ENCODE measurements at places on chromosomes 3 and 15.

DNA sequence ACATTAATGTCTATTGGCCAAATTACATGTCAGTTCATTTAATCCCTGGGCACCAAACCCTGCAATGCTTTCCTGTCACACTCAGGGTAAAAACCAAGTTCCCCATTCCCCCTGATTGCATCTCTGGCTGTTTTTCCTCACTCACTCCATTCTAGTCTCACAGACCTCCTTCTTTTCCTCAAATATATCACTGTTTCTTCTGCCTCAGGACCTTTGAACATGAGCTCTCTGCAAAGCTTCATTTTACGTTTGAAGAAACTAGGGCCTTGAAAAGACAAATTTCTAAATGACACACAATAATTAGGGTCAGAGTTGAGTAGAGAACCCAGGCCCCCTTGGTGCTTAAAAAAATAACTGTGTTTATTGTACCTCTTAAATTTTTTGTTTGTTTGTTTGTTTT is 230.6 kb downstream of the THRB start:
- no peak for DNase-seq

GRCh38 chr3:139941580-139941979 is 6.6 kb downstream of the CLSTN2 start:
- no peak for DNase-seq

DNA sequence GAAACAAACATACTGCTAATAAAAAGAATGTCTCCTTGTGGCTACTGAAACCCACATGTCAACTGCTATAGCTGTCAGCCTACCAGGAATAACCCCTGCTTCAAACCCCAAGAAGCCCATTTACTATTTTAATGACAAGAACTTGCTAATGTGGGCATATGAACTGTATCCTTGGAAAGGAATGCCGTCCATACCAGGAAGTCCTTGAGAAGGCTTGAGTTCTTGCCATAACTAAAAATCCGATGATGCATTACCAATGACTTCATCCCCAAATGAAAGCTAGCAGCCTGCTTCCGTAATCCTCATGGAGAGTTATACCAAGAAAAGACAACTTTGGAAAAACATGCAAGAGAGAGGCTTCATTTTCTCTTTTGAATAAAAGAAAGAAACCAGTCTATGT is 34.8 kb downstream of the MINDY4B start:
- no peak for DNase-seq

DNA sequence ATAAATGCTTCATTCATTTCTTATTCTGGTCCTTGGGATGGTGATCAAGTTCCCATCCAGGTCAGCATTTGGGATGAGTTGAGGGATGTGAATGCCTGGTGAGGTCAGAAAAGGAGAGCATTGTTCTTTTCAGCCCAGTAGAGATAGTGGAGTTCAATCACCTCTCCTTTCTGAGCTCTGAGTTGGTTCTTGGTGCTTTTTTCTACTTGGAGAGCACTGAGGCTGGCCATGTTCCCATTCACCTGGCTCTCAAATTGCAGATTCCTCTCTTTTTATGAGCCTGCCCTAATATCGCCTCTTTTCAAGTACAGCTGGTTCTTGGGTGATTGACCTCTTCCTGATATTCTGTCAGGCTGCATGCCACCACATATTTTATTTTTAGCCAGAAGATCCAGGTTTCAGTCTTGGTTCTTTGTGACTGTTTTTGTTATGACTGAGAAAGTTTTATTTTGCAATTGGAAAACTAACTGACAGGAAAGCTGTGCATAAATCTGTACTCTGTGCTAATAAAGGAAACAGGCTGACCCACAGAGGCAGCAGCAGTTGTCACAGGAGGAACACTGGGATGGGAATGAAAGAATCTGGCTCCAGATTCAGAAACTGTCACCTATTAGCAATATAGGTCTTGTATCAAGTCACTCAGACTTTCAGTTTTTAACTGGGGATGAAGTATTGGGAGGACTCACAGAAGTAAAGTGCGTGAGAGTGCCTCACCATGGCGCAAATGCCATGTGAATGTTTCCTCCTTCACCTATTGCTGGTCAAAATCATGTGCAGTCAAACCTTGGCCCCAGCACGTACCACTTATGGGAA is 10.7 kb downstream of the AQP9 start:
- no peak for DNase-seq

DNA sequence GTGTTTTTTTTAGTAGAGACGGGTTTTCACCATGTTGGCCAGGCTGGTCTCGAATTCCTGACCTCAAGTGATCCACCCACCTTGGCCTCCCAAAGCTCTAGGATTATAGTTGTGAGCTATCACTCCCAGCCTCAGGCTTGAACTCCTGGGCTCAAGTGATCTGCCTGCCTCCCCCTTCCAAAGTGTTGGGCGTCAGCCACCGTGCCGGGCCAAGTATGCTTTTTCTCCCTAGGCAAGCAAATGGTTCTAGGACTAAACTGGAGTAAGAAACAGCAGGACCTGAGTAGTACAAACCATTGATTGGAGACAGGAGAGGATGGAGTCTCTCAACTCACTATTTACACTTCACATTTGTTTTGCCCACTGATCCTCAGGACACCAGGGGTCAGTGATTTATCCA is 4.6 kb upstream of the PTPN9 start:
- DNase-seq = no peak

GRCh38 chr3:107574650-107575049 is 51.9 kb downstream of the BBX start:
- no peak for DNase-seq

DNA sequence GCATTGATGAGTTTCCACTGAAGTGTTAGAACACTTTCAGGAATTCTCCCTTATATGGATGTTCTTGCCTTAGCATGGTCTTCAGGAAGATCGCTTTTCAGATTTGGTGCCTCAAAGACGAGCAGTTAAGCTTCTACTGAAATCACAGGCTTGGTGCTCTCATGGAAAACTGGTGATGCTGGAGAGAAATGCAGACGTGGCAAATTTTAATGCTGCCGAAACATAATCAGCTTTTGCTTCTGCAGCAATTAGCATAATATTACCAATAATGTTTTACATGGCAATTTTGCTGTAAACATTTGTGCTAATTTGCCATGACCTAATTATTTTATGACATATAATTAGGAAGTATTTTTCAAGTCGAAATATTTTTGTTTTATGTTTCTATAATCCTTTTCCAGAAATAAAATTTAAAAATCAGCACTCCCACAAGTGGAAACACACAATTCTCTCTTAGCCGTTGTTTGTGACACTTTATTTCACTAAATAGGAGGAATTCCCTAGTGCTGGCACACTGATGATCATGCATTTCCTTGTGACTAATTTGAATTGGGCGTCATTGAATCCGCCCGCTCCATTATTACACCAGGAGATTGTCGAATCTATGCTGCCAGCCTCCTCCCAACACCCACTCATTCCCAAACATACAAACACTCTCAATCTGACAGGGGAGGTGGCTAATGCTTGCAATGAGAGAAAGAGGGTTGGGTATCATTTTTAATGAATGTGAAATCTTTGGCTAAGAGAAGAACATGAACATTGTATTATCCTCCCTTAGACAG is 506.8 kb upstream of the PPP2R3A start:
- no peak for DNase-seq

DNA sequence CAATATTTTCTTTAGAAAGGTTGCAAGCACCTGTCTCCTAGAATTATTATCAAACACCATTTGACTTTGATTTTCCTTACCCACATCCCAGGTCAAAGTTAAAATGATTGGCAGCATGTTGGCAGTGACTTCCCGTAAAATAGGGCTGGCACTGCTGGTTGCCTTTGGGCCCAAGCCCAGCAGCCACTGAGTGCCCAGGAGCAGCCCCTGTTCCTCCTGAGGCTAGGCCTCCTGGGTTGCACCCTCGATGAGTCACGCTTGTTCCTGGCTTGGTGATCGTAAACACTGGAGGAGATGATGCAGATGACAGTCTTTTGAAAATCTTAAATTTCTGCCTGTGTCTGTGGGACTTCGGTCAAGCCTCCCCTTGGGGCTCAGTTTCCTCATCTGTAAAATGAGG is 290.0 kb downstream of the TLE3 start:
- DNase-seq = no peak

GRCh38 chr15:80010131-80010673 is 39.2 kb upstream of the BCL2A1 start:
- no peak for DNase-seq

DNA sequence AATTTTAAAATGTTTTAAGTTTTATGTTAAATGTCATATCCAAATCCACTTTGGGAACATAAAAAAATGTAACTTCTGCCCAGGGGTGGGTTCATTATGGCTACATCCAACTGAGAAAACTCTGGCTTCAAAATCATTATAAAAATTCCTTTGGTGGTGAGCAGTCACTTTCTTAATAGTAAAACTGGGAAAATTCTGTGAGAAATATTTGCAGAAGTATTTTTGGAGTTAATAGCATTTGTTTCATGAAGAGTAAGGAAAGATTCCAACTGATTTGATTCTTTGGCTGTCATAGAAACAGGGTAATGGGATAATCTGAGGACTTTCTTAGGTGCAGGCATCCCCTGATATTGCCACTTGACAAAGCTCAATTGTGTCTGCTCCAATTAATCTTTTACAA is 38.8 kb downstream of the CPA3 start:
- DNase-seq = no peak

- DNase-seq = no peak
These were observed 8.2 kb upstream of the MYRIP start for GRCh38 chr3:39801216-39801615.

- DNase-seq = no peak
These were observed 97.8 kb downstream of the LARS2 start for GRCh38 chr3:45486136-45486535.

GRCh38 chr3:122627301-122627700 is 49.9 kb downstream of the PARP15 start:
- DNase-seq = no peak

DNA sequence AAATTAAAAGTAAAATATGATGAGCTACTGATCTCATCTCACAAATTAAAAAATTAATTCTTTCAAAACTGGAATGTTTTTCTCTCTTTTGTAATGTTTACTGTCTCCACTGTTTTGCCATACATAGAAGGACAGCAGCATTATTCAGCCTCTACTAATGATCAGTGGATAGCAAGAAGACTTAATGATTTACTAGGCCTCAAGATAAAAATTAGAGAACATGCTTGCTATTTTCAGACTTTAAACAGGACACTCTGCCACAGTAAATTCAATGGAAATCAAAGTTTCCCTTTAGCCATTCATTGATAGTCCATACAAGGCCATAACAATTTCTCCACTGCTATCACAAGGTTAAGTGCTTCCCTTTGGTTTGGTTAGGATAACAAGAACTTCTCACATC is 129.4 kb downstream of the TMCC1 start:
- no peak for DNase-seq

- DNase-seq = no peak
These were observed 70.4 kb upstream of the KY start for GRCh38 chr3:134721214-134721613.

GRCh38 chr3:142982038-142982773 is 18.7 kb upstream of the PAQR9 start:
- no peak for DNase-seq

- no peak for DNase-seq
These were observed 324.0 kb downstream of the GAP43 start for GRCh38 chr3:115947325-115947724.

DNA sequence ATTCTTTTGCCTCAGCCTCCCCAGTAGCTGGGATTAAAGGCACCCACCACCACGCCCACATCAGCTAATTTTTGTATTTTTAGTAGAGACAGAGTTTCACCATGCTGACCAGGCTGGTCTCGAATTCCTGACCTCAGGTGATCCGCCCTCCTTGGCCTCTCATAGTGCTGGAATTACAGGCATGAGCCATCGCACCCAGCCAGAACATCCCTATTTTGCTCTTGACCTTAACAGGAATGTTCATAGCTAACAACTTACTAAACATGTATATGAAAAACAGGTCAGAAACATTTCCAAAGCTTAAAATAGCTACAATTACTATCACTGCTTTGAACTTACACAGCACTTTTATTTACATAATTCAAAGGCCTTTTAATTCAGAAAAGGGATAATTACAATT is 33.7 kb downstream of the UQCC5 start:
- no peak for DNase-seq

DNA sequence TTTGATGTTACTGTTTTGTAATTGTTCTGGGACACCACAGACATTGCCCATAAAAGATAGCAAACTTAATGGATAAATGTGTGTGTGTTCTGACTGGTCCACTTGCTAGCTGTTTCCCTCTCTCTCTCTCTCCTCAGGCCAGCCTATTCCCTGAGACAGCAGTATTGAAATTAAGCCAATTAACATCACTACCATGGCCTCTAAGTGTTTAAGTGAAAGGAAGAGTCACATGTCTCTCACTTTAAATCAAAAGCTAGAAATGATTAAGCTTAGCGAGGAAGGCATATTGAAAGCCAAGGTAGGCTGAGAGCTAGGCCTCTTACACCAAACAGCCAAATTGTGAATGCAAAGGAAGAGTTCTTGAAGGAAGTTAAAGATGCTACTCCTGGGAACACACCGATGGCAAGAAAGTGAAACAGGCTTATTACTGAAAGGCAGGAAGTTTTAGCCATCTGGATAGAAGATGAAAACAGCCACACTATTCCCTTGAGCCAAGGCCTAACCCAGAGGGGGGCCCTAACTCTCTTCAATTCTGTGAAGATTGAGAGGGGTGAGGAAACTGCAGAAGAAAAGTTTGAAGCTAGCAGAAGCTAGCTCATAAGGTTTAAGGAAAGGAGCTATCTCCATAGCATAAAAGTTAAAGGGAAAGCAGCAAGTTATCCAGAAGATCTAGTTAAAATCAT is 295.1 kb downstream of the CHST2 start:
- no peak for DNase-seq

- DNase-seq = no peak
These were observed 67.1 kb downstream of the OXSM start for GRCh38 chr3:25856902-25857518.

DNA sequence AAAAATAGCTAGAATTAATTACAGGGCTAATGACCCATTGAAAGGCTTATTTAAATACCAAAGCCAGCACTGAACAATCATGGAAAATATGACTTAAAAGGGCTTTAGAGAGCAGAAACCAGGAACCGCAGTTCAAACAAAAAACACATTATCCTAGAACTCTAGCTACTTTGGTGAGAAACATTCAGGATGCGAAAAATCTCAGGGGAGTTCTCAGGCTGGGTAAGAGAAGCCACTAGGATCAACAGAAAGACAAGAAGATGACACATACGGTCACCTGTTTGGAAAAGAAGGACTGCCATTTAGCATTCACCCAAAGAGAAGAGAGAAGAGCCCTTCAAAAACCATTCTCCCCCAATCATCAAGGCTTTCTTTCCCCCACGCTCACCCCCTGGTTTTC is 75.6 kb upstream of the ICE2 start:
- no peak for DNase-seq

- no peak for DNase-seq
These were observed 66.5 kb downstream of the ARMC8 start for GRCh38 chr3:138253609-138254008.

DNA sequence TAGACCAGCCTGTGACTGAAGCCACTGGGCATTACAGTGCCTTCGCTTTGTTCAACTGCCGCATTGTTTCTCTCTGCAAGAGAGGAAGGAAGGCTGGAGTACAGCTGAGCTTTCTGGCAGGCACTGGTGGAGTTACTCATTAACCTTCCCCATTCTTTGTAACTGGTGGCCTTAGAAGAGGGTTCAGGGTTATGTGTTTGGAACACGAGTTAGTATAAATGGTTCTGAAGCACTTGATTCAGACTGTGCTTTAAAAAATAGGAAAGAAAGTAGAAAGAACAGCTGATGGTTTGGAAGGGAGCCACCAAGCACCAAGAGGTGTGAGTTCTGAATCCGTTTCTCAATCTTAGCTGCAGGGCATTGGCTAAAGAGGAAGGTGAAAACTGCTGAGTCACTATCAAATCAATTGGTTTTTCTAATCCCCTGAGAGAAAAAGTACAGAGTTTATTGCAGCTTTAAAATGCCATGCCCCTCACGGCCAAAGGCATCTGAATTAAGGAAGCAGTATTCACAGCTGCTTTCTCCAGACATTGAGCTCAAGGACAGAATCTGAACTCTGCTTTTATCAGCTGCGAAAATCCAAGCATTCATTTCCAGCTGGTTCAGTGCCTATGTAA is 3.6 kb downstream of the HGD start:
- DNase-seq = no peak
